ENCODE measurements at places on chromosomes 3 and 15.

- no peak for DNase-seq
Observed at GRCh38 chr3:112424394-112424793, 74.9 kb downstream of the BTLA start.

- DNase-seq = no peak
Observed at GRCh38 chr15:33644304-33644703, 324.0 kb upstream of the CHRM5 start.

DNA sequence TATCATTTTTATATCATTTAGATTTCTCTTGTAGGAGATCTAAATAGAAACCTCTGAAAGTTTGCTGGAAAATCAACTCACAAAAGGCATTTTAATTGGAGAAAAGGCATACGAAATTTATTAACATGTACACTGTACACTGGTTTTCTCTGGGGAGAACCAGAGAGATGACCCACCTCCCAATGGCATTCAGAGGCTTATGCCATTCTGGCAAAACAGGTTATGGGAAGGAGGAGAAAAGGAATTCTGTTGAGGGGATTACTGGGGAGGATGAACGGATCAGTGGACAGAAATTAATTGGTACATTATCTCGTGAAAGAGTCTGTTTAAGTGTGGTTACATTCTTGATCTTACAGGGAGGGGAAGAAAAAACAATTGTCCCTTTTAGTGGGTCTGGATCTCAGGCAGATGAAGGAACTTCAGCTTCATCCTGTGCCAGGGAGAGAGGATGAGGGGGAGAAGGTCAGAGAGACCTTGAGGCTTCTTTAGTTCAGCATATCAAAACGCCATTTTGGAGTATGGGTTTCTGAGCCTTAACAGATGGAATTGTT lies 16.5 kb downstream of the RAB11A start:
- DNase-seq = no peak

DNA sequence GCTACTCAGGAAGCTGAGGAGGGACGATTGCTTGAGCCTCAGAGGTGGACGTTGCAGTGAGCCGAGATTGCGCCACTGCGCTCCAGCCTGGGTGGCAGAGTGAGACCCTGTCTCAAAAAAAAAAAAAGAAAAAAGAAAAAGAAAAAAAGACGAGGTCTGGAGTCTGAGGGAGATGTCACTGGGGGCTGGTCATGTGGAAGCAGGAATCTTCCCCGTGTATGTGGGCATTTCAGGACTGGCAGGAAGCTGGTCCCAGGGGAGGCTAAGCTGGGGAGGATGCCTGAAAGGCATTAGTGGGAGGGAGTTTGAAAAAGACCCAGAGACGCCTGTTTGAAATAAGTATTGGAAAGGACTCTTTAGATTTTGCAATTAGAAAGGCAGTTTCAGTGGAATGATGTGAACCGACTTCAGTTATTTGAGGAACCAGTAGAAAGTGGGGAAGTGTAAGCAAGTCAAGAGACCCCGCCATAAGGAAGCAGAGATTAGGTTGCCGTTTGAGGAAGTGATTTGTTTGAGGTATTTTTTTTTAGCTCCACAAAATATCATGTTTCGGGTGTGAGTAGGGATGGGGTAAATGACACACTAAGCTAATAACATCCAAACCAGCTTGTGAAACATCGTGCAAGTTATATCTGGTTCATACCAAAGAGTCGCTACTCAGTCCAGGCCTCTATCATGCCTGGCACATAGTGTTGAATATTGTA lies 55.5 kb downstream of the ST6GAL1 start:
- DNase-seq = no peak

- DNase-seq = no peak
Observed at GRCh38 chr3:172197344-172197743, 158.0 kb downstream of the FNDC3B start.

- no peak for DNase-seq
Observed at GRCh38 chr3:186166491-186167288, 57.8 kb upstream of the ETV5 start.

- DNase-seq = no peak
Observed at GRCh38 chr3:33722626-33723370, 4.7 kb upstream of the CLASP2 start.

DNA sequence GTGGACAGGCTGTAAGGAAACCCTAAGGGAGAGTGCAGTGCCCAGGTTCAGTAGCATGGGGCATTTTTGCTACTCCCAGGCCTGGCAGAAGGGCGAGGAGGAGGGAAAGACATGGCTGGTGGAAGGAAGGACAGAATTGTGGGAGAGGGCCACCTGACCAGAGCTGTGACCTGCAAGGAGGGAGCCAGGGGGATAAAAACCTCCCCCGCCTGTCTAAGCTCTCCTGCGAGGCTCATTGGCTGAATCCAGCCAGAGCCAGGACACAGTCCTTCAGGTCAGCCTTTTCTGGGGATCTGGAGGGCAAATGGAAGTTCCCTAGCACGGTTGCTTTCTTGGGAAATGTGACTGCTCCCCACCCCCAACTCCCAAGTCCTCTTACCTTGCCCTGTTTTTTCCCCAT lies 13.3 kb upstream of the ANKDD1A start:
- DNase-seq = no peak

- no peak for DNase-seq
Observed at GRCh38 chr3:134642445-134643149, 8.2 kb downstream of the KY start.

- DNase-seq = no peak
Observed at GRCh38 chr3:42438193-42438592, 27.8 kb upstream of the LYZL4 start.

DNA sequence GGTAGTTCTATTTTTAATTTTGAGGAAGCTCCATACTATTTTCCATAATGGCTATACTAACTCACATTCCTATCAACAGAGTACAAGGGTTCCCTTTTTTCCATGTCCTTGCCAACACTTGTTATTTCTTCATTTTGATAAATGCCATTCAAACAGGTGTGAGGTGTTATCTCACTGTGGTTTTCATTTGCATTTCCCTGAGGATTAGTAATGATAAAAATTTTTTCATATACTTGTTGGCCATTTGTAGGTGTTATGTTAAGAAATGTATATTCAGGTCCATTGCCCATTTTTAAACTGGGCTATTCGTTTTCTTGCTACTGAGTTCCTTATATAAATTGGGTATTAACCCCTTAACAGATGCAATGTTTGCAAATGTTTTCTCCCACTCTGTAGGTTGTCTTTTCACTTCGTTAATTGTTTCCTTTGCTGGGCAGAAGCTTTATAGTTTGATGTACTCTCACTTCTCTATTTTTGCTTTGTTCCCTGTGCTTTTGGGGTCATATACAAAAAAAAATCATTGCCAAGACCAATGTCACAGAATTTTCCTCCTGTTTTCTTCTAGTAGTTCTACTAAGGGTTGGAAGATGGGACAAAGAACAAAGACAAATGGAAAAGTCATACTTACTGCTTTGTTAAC lies 11.0 kb upstream of the VPS39 start:
- no peak for DNase-seq

- DNase-seq = no peak
Observed at GRCh38 chr15:31302778-31303725, 23.6 kb upstream of the KLF13 start.

- peak; percentile 5 for DNase-seq
Observed at GRCh38 chr15:48324949-48325348, 6.3 kb upstream of the DUT start.

GRCh38 chr15:27127815-27128570 lies 157.0 kb downstream of the GABRG3 start:
- no peak for DNase-seq

DNA sequence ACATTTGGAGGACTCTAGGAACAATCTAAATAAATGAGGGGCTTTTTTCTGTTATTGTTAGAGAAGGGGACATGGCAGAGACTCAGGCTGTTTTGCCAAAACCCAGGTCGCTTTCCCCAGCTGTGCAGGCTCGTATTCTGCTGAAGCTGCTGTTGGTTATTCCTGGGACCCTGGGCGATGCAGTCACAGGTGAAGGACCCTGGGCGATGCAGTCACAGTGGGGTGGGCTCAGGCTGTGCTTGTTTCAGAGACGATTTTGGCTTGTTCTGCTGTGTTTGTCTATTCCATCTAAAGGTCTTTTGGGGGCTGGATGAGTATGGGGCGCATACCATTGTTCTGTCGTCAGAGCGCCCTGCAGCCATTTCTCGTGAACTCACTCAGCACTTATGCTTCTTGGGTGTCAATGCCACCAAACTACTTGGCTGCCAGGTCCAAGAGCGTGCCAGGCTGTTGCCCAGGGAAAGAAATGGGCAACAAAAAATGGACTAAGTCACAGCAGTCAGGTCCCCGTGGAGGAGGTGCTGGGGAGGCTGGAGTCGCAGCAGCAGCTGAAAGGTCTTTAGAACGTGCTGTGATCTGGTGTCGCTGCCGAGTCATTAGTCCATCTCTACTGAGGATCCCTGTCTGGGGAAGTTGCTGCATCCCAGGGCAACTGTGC lies 151.4 kb downstream of the CHDH start:
- no peak for DNase-seq

DNA sequence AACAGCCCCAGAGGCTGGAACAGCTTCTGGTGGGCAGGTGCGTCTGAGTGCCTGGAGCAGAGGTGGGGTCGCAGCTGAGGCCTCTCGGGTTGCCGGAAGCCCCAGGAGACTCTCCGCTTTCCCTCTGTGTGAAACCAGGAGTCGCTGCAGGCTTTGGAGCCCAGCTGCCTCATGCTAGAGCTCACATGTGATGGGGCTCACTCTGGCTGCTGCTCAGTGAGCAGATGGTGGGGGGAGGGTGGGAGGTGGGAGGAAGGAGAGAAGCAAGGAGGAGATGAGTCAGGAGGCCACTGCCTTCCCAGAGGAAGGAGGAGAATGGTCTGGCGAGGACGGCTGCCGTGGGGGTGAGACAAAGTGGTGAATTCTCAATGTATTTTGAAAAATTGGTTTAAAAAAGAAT lies 290.1 kb upstream of the CHRNA7 start:
- DNase-seq = no peak

DNA sequence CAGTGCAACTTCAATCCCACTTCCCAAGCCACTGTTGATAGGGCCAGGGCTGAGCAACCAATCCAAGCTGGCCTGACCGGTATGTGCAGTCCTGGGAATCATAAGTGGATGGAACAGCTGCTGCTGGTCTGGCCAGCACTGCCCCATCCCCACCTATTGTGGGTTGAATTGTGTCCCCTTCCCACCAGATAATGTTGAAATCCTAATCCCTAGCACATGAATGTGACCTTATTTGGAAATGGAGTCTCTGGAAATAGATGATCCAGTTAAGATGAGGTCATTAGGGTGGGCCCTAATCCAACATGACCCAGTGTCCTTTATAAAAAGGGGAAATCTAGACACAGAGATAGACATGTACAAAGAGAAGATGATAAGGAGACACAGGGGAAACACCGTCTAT lies 13.7 kb upstream of the PDIA5 start:
- DNase-seq = no peak

GRCh38 chr3:51673181-51673801 lies 2.2 kb downstream of the TEX264 start:
- no peak for DNase-seq

DNA sequence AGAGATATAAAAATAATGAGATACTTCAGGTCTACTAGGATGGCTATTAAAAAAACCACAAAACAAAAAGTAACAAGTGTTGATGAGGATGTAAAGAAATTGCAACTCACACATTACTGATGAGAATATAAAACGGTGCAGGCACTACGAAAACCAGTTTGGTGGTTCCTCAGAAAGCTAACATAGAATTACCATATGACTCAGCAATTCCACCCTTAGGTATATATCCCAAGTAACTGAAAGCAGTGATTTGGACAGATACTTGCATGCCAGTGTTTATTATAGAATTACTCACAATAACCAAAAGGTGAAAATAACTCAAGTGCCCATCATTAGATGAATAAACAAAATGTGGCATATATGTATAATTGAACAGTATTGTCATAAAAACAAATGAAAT lies 87.5 kb upstream of the MELTF start:
- no peak for DNase-seq

DNA sequence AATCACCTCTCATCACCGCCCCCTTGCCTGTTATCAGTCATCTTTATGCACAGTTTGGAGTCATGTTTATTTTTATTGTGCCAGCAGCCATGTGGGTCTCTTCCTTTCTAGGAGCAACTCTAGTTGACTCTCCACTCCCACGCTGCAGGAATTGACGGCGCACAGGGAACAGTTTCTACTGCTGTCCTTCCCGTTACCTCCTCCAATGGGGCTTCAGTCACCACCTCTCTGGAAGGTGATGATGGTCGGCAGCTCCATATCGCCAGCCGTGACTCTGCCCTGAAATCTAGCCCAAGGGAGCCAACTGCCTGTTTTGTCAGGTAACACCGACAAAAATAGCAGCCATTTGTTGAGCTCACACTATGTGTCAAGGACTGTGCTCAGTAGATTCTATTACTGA lies 35.6 kb upstream of the FAM107A start:
- no peak for DNase-seq

DNA sequence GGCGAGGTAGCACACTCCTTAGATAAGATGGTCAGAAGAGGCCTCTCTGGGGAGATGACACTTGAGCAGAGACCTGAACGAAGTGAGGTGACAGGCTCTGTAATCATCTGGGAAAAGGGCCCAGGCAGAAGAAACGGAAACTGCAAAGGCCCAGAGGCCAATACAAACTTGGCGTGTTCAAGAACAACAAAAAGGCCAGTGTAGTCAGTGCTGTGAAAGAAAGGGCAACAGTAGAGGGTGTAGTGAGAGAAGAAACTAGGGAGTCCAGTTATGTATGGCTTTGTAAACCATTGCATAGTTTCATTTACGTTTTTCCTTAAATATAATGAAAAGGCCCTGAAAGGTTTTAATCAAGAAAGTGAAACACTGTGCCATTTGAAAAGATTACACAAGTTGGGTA lies 31.8 kb downstream of the PLD1 start:
- DNase-seq = no peak

DNA sequence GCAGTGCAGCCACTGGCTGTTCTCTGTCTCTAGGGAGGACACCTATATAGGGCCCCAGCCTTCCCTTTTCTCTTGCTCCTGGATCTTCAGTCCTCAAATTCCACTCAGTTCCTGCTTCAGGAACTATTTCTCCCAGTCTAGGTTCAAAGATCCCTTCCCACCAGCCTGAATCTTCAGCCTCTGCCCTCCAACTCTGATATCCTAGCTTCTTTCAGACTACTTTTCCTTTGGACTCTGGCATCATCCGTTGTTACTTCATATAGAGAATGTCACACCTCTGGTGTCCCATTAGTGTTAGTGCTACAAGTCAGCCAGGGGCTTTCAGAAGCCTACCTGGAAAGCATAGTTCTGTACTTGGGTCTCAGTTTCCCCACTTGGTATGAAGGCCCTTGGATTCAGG lies 10.0 kb upstream of the HPS3 start:
- no peak for DNase-seq

- DNase-seq = no peak
Observed at GRCh38 chr15:74270854-74271520, 34.9 kb downstream of the CCDC33 start.
